ENCODE measurements at places on chromosomes 2 and 18.

DNA sequence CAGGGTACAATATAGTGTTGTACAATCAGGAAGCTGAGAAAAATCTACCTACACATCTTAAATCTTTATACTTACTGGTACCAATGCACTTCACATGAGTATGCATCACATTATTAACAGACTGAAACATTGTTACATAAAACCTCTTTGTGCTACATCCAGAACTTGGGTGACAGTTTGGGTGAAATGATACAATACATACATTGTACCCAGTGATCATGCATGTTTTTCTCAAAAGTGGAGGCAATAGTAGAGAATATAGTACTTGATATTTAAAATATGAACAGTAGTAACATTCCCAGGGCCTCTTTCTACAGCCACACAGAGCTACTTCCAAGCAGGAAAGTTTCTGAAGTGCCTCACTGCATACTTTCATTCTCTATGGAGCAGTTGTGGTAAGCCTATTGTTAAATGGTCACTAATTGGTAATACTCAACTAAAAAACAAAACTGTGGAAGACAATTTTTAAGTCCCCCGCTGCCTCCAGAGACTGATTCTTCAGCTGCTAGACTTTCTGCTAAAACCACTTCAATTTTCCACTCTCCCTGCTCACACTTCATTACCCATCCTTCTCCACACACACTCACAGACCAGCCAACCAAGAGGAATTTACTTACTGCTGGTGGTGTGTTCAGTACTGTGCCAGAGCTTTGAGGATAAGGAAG is 22.9 kb upstream of the GRB14 start:
- DNase-seq, result no peak

DNA sequence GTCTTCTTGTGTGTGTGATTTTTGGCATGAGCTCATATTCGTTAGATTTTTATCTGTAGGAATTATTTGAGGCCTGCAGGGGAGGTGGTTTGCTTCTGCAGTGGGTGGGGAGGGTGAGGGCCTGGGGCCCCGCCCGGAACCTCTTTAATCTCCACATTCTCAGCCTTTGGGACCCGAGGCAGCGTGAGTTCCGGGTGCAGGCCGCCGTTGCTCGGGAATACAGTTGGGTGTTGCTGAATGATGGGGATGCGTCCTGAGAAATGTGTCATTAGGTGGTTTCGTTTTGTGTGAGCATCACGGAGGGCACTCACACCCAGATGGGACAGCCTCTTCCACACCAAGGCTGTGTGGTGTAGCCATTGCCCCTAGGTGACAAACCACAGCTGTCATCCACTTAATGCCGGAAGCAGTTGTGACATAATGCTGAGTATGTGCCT is 13.7 kb upstream of the GAL3ST2 start:
- no peak for DNase-seq

DNA sequence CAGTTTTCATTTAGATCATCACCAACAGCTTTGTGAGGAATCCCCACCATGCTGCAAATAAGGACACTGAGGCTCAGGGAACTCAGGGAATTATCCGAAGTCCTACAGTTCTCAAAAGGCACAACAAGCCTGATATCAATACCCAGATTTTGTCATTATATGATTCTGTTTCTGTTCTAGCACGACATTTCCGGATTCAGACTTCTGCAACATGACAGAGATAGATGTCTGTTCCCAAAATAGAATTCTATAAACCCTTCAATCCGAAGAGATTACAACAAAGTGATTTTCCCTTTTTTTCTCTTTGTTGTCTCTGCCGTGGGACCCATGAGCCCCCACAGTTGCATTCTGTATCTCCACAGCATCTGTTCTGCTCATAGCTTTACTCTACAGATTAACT is 72.0 kb downstream of the DOCK10 start:
- DNase-seq, result no peak

- no peak for DNase-seq
These were observed 100.4 kb upstream of the ZBTB14 start for GRCh38 chr18:5395860-5396448.

GRCh38 chr2:239793836-239794235 is 231.3 kb downstream of the NDUFA10 start:
- no peak for DNase-seq

- no peak for DNase-seq
These were observed 131.9 kb upstream of the EML6 start for GRCh38 chr2:54591551-54591950.

GRCh38 chr2:214492152-214492551 is 81.3 kb downstream of the VWC2L start:
- no peak for DNase-seq

DNA sequence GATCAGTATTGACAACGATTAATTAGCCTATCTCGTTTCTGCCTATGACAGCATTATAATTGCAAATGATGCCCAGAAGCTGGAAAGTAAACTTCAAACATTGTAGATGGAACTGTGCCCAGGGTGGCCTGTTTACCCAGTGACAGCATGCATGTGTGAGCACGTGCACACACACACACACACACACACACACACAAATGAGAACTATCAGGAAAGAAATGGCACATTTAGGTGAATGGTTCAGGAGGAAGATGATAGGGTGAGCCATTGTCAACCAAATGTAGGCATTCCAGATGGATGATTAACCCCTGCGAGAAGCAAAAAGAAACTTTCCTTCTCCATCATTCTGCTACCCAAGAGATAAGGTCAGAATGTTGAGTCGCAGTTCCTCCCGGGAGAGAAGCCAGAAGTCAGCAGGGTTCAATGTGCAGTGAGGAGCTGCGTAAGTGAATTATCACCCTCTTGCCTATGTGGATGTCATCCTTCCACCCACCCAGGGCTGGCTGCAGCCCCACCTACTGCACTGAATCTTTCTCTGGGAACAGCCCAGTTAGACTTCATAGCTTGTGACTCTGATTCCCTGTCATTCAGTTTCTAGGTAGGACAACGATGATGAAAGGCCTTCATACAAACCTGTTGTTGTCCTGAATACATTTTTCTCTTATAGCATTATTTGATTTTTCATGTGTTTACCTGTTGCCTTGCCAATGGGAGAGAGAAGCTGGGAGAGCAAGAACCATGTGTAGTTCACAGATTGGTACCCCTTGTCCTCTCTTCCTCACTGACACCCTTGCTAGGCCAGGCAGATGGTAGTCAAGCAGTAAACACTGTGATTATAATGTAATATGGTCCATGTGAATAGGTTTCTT is 3.5 kb upstream of the APOB start:
- DNase-seq, result no peak

DNA sequence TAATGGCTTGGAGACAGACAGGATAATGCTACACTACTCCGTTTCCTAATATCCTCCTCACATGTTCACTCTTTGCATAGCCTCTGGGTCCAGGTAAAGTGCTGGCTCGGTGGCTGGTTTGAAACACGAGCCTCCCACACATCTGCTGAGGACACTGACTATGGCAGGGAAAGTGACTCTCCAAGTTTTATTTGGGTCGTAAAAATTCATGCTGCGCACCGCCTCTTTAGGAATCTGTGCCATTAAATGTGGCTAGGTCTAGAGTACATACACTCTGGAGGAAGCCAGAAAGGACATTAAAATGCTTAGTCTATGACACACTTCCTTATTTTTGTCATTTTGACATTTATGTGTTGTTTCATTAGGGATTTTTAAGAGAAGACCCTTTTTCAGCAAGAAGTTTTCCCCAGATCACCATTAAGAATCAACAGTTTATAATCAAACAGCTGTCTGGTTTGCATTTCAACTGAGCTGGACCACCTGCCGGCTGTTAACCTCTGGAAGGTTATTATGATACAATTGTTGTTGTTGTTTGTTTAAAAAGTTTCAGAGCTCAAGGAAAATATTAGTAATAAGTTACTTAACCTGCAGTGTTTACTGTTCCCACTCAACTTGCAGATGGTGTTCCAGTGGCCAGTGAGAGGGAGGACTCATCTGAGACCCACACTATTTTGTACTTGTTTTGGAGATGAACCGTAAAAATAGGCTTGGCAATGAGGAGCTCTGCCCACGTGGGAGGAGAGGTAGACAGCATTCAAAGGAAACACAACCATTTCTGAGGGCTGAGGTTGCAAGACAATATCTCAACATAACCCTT is 443.3 kb upstream of the MEIS1 start:
- DNase-seq, result no peak

- DNase-seq, result no peak
These were observed 73.3 kb upstream of the PPP1CB start for GRCh38 chr2:28678175-28678855.

GRCh38 chr2:136117391-136117841 is 533 bp downstream of the CXCR4 start:
- peak; percentile 64 for DNase-seq

DNA sequence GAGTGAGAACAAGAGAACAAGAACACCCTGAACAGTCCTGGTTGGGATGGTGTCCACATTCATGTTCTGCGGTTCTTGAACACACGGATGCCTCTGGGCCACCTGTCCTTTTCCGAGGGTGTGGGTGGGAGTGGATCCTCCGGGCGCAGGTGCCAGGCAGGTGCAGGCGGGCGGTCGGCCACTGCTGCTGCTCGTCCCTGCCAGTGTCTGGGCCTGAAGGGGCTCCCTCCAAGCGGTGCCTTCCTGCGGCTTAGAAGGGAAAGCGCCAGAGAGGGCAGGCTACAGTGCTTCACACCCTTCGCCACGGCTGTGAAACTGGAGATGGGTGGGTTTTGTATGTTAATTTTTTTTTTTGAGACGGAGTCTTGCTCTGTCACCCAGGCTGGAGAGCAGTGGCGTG is 8.0 kb upstream of the D2HGDH start:
- no peak for DNase-seq

- DNase-seq, result no peak
These were observed 205.1 kb upstream of the SRD5A2 start for GRCh38 chr2:31785876-31786275.

DNA sequence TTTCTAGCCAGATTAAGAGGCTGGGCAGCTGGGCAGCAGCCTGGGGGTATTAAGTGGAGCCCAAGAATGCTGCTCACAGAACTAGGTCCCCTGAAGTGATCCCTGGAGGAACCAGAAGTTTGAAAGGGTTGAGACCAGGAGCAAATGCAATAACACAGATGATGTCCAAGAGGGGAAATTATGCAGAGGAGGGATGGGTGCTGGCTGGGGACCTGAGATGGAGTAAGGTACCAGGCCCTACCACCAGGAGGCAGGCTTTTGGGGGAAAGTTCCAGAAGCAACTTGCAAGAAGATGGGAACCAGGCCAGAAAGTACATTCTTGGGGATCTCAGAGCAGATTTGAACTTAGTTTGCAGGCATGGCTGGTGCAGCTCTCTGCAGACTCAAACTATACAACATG is 175.1 kb downstream of the NCK2 start:
- peak; percentile 38 for DNase-seq

DNA sequence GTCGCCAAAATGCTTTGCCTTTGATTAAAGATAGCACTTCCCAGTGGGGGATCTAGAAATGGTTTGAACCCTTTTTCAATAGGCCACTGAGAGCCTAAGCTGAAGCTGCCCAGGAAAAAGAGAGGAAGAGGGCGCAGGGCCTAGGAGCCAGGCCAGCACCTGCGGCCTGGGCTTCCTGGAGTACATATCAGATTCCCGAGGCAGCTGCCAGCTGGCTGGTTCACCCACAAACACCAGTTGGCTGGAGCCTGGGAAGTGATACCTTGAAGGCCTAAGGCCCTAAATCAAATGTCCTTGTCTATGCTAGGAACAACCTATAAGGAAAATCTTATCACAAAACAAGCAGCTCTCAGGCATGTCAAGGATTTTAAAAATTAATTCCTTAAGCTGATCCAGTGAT is 37.1 kb downstream of the ANKRD44 start:
- no peak for DNase-seq

GRCh38 chr18:24189007-24189528 is 50.2 kb downstream of the CABYR start:
- no peak for DNase-seq

- DNase-seq, result no peak
These were observed 940.2 kb upstream of the ZEB2 start for GRCh38 chr2:145460112-145460511.

DNA sequence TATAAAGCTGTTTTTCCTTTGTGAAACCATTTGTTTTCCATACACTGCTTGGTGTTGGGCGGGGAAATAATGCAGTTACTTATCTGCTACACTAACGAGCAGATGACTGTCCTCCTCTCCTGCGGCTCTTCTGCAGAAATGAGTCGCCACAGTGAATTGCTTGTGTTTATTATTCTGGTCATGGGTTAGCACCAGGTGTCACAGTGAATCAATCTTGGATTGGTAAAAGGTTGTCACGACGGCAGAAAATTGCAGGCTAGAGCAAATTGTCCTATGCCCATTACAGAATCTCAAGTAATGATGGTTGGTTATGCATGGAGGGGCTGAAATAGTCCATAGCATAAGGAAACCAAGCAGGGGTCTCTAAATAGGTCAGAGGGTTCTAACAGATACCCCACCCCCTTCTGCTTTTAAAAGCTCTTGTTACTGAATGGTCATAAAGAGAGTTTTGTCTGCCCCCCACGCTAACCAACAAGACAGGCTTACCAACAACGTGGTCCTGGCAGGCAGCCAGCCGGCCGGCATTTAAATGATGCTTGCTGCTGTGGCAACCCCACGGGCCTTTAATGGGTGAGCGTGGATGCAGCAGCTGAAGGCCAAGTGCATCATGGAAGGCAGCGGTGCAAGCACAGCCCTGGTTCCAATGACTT is 29.5 kb downstream of the RAB31 start:
- DNase-seq, result no peak

- DNase-seq, result no peak
These were observed 61.7 kb upstream of the MYL1 start for GRCh38 chr2:210376694-210377093.

GRCh38 chr18:49733896-49734585 is 79.3 kb downstream of the ACAA2 start:
- DNase-seq, result no peak

DNA sequence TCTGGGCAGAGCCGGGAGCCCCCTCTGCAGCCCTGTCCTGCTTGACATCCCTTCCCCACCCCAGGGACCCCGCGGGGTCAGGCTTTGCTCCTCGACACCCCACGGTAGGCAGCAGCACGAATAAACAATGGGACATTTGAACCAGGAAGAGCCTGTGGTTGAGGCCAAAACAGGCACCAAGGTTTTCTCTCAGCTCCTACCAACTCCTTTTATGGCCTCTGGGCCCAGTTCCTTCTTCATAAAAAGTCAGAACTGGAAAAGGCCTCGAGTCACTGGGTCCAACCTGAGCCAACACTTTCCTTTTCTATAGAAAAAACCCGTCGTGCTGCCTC is 20.6 kb downstream of the TEX44 start:
- no peak for DNase-seq

- peak; percentile 19 for DNase-seq
These were observed 76.3 kb upstream of the MGAT4A start for GRCh38 chr2:98807221-98807620.

DNA sequence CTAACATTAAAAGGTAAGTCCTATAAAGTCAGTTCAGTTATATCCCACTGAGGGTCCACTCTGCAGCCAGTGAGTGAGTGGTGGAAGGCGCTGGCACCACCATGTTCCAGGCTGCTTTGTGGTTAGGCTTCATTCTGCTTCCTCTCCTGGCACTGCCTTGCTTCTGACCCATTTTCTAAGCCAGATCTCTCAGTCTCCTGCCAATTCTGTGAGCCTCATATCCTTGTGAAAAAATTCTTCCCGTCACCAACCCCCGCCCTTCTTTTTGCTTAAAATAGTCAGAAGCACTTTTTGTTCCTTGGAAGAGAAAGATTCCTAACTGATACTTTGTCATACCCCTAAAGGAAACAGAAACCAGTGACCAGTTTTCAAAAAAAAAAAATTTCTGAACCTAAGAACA is 139.8 kb upstream of the NCK2 start:
- DNase-seq, result no peak

Data from stimulated activated naive CD4-positive, alpha-beta T cell (primary cell).